ENCODE measurements at places on chromosomes 4 and X. TPM values are rescaled to one million over a fixed set of nuclear protein-coding genes. Genes with fewer than 3 reads are reported as not detected.

DNA sequence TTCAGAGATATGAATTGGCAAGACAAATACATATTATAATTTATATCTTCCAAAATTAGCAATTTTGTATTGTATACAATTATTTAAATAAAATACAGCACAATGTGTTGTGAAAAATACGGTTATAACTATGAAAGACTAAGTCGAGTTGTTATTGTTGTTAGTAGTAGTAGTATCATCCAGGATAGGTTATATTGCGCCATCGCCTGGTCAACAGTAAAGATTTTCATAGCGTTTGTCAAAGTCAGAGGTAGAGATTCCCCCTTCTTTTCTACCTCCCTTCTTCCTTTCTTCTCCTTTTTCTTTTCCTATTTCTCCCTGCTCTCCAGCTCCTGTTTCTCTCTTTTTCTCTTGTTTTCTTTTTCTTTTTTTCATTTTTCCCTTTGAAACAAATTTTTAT lies 499.1 kb upstream of the EPHA5 start:
- no peak overlapping the region for H3K4me3 ChIP-seq
- H3K27me3 ChIP-seq: no peaks in the 10 kb centered on the region
- H3K4me1 ChIP-seq: no peaks in the 10 kb centered on the region
- peaks cover 5% of the 10 kb centered on the region for H3K36me3 ChIP-seq
- DNase-seq: no peak
- H3K27ac ChIP-seq: no peak overlapping the region

GRCh38 chr4:109873791-109874514 lies 26.0 kb downstream of the LRIT3 start:
- DNase-seq: no peak
- H3K27me3 ChIP-seq: no peaks in the 10 kb centered on the region
- H3K4me1 ChIP-seq: no peaks in the 10 kb centered on the region
- H3K4me3 ChIP-seq: no peak overlapping the region
- H3K27ac ChIP-seq: no peak overlapping the region

DNA sequence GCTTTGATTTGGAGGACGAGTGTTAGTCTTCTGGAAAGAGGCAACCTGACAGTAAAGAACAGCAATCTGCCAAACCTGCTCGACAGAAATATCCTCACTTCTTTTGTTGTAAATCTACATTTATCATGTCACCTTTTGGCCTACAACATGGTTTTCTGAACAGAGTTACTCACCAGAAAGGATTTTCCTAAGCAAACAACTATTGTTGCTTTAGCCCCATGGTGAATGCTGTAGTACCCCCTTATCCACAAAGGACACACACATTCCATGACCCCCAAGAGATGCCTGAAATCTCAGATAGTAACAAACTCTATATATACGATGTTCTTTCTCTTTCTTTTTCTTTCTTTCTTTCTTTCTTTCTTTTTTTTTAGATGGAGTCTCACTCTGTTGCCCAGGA lies 42.7 kb downstream of the TMEM150C start:
- peak overlapping the region; percentile 32 for H3K27ac ChIP-seq
- no peak overlapping the region for H3K4me3 ChIP-seq
- H3K36me3 ChIP-seq: no peaks in the 10 kb centered on the region
- H3K27me3 ChIP-seq: no peaks in the 10 kb centered on the region
- H3K4me1 ChIP-seq: peaks cover 14% of the 10 kb centered on the region

- no peak overlapping the region for H3K27ac ChIP-seq
- no peaks in the 10 kb centered on the region for H3K4me1 ChIP-seq
- no peak for DNase-seq
- H3K36me3 ChIP-seq: no peaks in the 10 kb centered on the region
- H3K27me3 ChIP-seq: no peaks in the 10 kb centered on the region
- H3K4me3 ChIP-seq: no peak overlapping the region
Observed at GRCh38 chrX:38126179-38126578, 94.5 kb downstream of the SRPX start.

- no peak overlapping the region for H3K4me3 ChIP-seq
- no peak for DNase-seq
- no peak overlapping the region for H3K27ac ChIP-seq
- peaks cover 3% of the 10 kb centered on the region for H3K36me3 ChIP-seq
Observed at GRCh38 chrX:154058214-154058997, 38.7 kb upstream of the IRAK1 start.

GRCh38 chr4:140344101-140344500 lies 29.3 kb upstream of the SCOC start:
- H3K27ac ChIP-seq: no peak overlapping the region
- H3K36me3 ChIP-seq: no peaks in the 10 kb centered on the region
- H3K4me3 ChIP-seq: no peak overlapping the region
- H3K4me1 ChIP-seq: peaks cover 11% of the 10 kb centered on the region
- H3K27me3 ChIP-seq: peaks cover 3% of the 10 kb centered on the region

GRCh38 chrX:8310409-8310808 lies 139.3 kb upstream of the VCX2 start:
- no peak overlapping the region for H3K4me3 ChIP-seq
- no peak for DNase-seq
- no peaks in the 10 kb centered on the region for H3K4me1 ChIP-seq
- H3K27ac ChIP-seq: no peak overlapping the region
- H3K36me3 ChIP-seq: no peaks in the 10 kb centered on the region

GRCh38 chr4:38094419-38094818 lies 134.2 kb downstream of the PTTG2 start:
- H3K4me3 ChIP-seq: no peak overlapping the region
- no peak for DNase-seq
- H3K36me3 ChIP-seq: peaks cover 13% of the 10 kb centered on the region
- no peaks in the 10 kb centered on the region for H3K4me1 ChIP-seq

- no peak for DNase-seq
- H3K4me1 ChIP-seq: no peaks in the 10 kb centered on the region
- no peaks in the 10 kb centered on the region for H3K27me3 ChIP-seq
- peaks cover 9% of the 10 kb centered on the region for H3K36me3 ChIP-seq
- H3K4me3 ChIP-seq: no peak overlapping the region
Observed at GRCh38 chr4:155975511-155975910, 21.8 kb upstream of the CTSO start.

DNA sequence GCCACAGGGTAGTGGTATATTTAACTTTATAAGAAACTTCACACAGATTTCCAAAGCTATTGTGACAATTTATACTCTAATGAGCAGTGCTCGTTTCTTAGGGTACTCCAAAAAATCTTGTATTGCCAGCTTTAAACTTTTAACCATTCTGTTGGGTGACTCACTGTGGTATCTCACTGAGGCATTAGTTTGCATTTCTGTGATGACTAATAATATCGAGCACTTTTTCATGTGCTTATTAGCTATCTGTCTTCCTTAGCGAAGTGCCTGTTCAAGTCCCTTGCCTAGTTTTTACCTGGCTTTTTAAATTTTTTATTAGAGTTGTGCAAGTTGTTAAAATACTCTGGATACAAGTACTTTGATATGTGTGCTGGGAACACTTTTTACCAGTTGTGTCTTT lies 5.5 kb downstream of the PNMA3 start:
- H3K4me1 ChIP-seq: peaks cover 4% of the 10 kb centered on the region
- H3K27ac ChIP-seq: no peak overlapping the region
- H3K27me3 ChIP-seq: no peaks in the 10 kb centered on the region
- peaks cover 2% of the 10 kb centered on the region for H3K36me3 ChIP-seq
- DNase-seq: no peak
- H3K4me3 ChIP-seq: no peak overlapping the region

GRCh38 chr4:151519728-151520415 lies 110.9 kb downstream of the FHIP1A start:
- peaks cover 5% of the 10 kb centered on the region for H3K36me3 ChIP-seq
- no peaks in the 10 kb centered on the region for H3K27me3 ChIP-seq
- peaks cover 18% of the 10 kb centered on the region for H3K4me1 ChIP-seq
- no peak for DNase-seq
- H3K27ac ChIP-seq: no peak overlapping the region

- no peak for DNase-seq
- no peak overlapping the region for H3K4me3 ChIP-seq
- peaks cover 20% of the 10 kb centered on the region for H3K4me1 ChIP-seq
- no peaks in the 10 kb centered on the region for H3K27me3 ChIP-seq
- peaks cover 10% of the 10 kb centered on the region for H3K36me3 ChIP-seq
Observed at GRCh38 chrX:139725720-139726119, 17.8 kb upstream of the MCF2 start.

- no peaks in the 10 kb centered on the region for H3K27me3 ChIP-seq
- peaks cover 9% of the 10 kb centered on the region for H3K36me3 ChIP-seq
- DNase-seq: no peak
- H3K27ac ChIP-seq: no peak overlapping the region
- H3K4me3 ChIP-seq: no peak overlapping the region
- peaks cover 18% of the 10 kb centered on the region for H3K4me1 ChIP-seq
Observed at GRCh38 chr4:94636004-94636403, 121.8 kb upstream of the BMPR1B start.

GRCh38 chrX:118764122-118764521 lies 36.7 kb downstream of the IL13RA1 start:
- H3K27me3 ChIP-seq: no peaks in the 10 kb centered on the region
- no peak for DNase-seq
- H3K4me3 ChIP-seq: no peak overlapping the region
- no peaks in the 10 kb centered on the region for H3K36me3 ChIP-seq
- no peak overlapping the region for H3K27ac ChIP-seq
- H3K4me1 ChIP-seq: no peaks in the 10 kb centered on the region

- H3K36me3 ChIP-seq: peaks cover 28% of the 10 kb centered on the region
- H3K4me1 ChIP-seq: peaks cover 47% of the 10 kb centered on the region
- peak overlapping the region; percentile 98 for H3K27ac ChIP-seq
- H3K4me3 ChIP-seq: peak overlapping the region; percentile 99
- no peak for DNase-seq
Observed at GRCh38 chr4:99945718-99946355, 581 bp downstream of the DNAJB14 start.

Gene ARX
- total RNA-seq: 0.16 TPM

Gene MAGEH1
- total RNA-seq: 27.5 TPM

Gene H2BW2
- total RNA-seq: 0.20 TPM

Gene NXF2
- total RNA-seq: not detected

Gene FAM184B
- total RNA-seq: 0.16 TPM

Gene FGF5
- total RNA-seq: not detected

Gene TRIM61
- 0.27 TPM for total RNA-seq

Gene TKTL2
- total RNA-seq: not detected

Gene TIGD2
- total RNA-seq: 9.4 TPM

Data from neural crest cell (in vitro differentiated cells).